ENCODE measurements at places on chromosomes 1 and 21.

DNA sequence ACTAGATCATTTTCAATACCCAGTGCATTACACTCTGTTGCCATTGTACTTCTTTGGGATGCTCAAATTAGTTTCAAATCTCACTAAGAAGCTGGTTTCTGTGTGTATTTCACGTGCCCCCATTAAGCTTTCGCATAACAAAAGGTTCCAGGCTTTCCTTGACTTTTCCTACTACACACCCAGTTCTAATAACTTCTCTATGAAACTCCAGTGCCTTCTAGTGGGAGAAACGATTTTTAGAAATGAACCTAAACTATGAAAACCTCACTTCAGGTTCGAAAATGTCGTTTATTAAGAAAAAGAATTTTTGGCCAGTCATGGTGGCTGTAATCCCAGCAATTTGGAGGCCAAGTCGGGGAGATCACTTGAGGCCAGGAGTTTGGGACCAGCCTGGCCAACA is 2.8 kb downstream of the CFHR4 start:
- no peak for DNase-seq

- no peak for DNase-seq
Observed at GRCh38 chr1:232893481-232894313, 56.7 kb upstream of the NTPCR start.

DNA sequence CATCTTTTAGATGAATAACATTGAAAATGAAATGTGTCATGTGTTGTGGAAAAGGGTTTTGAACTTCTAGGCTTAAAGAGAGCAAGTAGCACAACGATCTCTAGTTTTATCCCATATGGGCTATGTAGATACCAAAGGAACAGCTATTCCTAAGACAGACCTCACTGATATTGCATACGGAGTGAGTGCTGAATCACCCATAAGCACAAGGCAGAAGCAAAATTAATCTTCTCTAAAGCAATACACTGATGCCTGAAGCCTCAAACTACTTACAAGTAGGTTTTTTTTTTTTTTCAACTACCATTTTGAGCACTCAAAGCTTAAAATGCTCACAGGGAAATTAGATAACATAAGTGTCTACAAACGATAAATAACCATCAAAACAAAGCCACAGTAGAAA is 5.0 kb upstream of the KMO start:
- no peak for DNase-seq

DNA sequence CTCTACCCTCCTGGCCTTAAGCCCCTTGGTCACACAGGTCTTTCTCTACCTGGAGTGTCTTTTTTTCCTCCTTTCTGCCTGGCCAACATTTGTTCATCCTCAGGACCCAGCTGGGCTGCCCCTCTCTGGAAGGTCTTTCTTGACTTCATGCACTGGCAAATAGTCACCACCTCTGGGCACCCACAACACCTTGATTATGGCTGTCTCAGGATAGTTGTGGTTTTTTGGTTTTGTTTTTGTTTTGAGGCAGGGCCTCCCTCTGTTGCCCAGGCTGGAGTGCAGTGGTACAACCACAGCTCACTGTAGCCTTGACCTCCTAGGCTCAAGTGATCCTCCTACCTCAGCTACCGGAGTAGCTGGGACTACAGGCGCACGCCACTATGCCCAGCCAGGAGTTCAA is 10.8 kb downstream of the RPS6KA1 start:
- no peak for DNase-seq

DNA sequence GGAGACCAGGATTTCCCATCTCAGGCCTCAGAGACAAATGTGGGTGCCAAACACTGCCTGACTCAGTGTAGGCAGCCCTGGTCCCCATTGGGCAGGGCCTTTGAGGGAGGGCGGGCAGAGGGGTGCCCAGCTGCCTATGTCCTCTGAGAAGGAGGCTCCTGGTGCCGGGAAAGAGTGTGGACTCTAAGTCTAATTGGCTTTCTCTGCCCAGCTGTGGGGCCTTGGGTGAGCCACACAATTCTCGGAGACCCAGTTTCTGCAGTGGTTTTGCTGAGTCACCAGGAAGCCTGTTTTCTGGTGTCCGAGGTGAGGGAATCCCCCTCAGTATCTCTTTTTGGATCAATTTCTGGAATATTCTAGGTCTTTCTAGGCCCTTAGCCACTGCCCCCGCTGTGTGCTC is 35.3 kb upstream of the ACTL8 start:
- no peak for DNase-seq

- no peak for DNase-seq
Observed at GRCh38 chr1:147641695-147642592, 28.4 kb downstream of the ACP6 start.

- DNase-seq: no peak
Observed at GRCh38 chr1:53145051-53145600, 2.7 kb upstream of the SLC1A7 start.

GRCh38 chr1:66368261-66368660 is 165.7 kb upstream of the SGIP1 start:
- DNase-seq: no peak

DNA sequence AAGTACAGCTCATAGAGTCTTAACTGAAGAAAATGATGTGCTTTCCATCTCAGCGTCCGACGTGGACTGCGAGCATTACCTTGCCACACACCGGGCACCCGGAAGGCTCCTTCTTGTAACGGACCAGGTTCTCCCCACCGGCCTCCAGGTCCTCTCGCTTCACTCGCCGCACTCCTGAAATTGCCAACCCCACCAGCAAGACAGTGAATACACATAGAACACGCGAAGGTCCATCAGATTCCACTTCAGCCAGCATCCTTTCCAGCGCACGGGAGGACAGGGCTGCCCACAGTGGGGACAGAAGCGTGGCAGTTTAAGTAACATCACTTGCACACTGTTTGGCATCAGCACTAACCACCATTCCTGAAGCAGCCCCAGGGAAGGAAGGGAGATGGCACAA is 53.3 kb downstream of the PRDM15 start:
- DNase-seq: no peak

DNA sequence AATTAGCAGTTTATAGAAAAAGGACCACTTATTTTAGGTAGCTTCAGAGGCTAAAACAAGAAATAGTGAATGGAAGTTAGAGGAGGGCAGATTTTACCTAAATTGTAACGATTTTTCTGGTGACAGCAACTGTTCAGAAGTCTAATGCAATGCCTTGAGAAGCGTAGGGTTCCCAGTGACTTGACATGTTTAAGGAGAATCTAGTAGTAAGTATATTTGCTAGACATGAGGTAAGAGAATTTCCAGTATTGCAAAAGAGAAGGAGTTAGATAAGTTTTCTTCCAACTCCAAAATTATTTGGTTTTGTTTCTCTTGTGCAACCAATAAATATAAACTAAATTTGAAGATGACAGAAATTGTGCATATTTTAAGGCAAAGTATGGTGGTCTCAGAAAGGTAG is 140.0 kb downstream of the SMYD3 start:
- no peak for DNase-seq

- no peak for DNase-seq
Observed at GRCh38 chr1:228830954-228831481, 95.7 kb downstream of the RHOU start.

- DNase-seq: no peak
Observed at GRCh38 chr1:69982992-69983391, 222.4 kb downstream of the LRRC40 start.

DNA sequence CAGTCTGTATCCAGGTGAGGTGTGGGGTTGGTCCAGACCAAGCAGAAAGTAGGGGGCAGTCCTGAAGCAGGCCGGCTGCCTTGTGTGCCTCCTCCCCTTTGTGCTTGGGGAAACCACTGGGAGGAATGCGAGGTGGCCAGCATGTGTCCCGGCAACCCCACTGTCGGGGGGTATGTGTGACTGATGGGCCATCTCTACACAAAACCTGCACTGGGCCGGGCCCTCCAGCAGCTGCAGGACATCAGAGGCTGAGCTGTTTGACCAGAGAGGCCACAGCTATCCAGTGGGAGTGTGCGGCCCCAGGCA is 33.3 kb downstream of the TMEM51 start:
- DNase-seq: no peak

- no peak for DNase-seq
Observed at GRCh38 chr1:183101081-183101480, 77.9 kb downstream of the LAMC1 start.

DNA sequence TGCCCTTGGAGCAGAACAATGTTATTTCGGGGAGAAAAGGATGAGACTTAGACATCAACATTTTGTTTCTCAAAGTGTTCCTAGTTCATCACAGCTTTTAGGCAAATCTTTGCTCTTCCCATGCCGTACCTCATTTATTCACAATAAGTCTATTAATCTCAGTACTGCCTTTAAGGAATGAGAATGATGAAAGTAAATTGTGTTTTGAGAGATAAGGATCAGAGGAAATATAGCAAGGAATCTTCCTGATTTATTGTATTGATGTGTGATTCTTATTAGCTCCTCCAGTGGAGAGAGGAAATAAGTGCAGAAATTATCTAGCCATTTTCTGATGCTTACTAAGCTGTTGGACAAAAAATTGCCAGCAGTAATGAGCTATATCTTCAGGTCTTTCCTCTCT is 2.0 kb downstream of the POLR3C start:
- DNase-seq: no peak

DNA sequence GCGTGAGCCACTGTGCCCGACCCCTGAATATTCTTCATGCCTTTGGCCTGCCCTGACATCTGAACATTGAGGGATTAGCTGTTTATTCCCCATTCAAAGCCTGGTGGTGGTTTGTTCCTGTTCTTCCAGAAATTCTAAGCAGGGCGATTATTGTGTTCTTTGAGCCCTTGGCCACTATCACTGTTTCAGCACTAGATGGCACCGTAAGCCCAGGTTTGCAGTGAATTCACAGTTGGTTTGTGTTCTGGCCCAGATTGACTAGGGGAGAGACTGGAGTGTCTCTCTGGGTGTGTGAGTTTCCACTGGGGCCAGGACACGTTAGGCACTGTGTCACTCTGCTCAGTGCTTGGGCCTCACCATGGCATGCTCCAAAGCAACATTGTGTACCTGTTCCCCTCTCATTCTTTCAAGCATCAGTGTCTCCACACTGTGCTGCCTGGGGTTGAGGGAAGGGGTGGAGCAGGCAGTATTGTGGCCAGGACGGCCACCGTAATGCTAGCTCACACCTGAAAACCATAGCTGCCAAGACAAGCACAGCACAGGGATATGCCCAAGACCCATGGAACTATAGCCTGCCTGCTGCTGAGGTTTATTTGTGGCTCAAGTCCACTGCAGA is 52.7 kb downstream of the PKN2 start:
- DNase-seq: peak; percentile 4

DNA sequence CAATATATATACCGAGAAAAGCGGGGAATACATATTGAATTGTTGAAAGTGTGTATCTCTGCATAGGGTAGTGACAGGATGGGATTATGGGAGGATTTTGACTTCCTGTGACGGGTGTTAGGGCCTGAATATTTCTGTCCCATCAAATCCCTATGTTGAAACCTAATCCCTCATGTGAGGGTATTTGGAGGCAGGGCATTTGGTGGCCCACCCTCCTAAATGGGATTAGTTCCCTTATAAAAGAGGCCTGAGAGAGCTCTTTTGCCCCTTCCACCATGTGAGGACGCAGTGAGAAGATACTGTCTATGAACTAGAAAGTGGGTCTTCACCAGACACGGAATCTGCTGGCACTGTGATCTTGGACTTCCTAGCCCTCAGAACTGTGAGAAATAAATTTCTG is 137.3 kb downstream of the ZSCAN20 start:
- no peak for DNase-seq

GRCh38 chr1:107250169-107250568 is 109.3 kb downstream of the NTNG1 start:
- DNase-seq: no peak

GRCh38 chr1:174971466-174971865 is 28.3 kb upstream of the CACYBP start:
- DNase-seq: no peak

- DNase-seq: no peak
Observed at GRCh38 chr1:27779122-27779521, 6.1 kb downstream of the STX12 start.

GRCh38 chr1:63968663-63969440 is 195.0 kb downstream of the ROR1 start:
- DNase-seq: no peak

GRCh38 chr1:62407398-62408009 is 29.3 kb upstream of the USP1 start:
- peak; percentile 31 for DNase-seq

DNA sequence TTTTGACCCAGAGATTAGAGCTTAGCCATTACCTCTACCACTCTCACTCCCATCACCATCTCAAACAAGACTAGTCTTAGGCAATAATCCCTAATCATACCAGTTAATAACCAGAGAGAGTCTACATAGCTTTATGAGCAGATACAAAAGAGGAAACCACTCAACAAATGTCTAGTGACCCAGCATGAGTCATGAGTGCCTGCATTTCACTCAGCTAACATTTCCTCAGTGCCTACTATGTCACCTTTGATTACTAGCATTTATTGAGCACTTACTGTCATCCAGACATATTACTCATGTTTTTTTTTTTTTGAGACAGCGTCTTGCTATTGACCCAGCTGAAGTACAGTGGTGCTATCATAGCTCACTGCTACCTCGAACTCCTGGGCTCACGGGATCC is 35.9 kb upstream of the GALNT2 start:
- no peak for DNase-seq
